Frontal cortex (tissue), 4 donors: ENCODE measurements at places on chromosomes 13 and 19.
A peak's percentile ranks its signal among the peaks of the same experiment; 100 is the strongest.

DNA sequence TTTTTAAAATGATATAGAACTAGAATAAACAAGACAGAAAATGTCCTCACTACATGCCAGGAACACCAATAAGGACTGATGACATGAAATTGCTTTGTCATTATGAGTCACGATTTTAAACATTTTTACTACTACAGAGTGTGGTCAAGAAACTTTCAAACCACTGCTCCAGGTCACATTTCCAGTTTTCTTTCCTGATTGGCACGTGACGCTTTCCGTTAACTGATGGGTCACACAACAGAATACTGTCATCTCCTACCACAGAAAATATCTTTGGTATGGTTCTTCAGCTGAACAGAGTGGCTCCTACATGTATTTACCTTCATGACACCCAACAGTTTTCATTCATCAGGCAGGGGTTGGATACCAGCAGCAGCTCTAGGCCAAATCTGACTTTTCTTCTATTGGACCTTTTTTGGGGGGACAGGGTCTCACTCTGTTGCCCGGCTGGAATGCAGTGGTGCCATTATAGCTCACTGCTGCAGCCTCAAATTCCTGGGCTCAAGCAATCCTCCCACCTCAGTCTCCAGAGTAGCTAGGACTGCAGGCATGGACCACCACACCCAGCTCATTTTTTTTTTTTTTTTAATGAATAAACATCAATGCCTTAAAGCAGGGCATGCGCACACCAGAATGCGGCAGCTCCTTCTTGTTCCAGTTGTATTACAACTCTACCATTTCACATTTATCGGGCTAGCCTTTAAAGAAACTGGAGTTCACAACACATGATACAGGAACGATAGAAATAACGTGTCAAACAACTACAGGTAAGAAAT is 147.4 kb downstream of the RNF17 start:
- DNase-seq: no peak

- DNase-seq: no peak
These were observed 65.7 kb downstream of the SLITRK5 start for GRCh38 chr13:87736849-87737385.

GRCh38 chr13:26054896-26055295 is 3.1 kb upstream of the SHISA2 start:
- DNase-seq: no peak

DNA sequence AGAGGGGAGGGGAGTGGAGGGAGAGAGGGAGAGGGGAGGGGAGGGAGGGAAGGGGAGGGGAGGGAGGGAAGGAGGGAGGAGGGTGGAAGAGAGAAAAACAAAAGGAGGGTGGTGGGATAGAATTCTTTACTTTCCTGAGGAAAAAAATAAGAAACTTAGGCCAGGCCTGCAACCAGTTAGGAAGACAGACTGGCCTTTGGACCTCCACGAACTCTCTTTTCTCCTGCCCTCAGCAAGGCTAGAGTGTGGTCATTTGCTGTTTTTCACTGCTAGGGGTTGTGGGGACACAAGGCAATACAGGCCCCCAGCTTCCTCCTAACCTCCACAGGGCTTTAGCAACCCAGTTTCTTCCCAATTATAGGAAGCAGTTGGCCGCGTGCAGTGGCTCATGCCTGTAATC is 4.2 kb downstream of the CCDC8 start:
- no peak for DNase-seq

DNA sequence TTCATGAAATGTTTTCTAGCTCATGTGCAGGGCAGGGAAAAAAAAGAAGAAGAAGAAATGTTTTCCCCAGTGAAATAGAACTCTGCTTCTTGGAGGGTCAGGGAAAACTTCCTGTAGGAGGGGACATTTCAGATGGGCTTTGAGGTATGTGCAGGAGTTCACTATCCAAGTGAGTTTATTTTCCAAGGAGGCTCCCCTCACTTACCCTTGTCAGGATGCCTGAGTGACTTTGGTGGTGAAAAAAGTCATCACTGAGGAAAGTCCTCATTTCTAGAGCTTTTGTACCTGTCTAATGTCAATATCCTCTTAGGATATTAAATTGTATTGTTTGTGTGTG is 656 bp upstream of the C3 start:
- no peak for DNase-seq

DNA sequence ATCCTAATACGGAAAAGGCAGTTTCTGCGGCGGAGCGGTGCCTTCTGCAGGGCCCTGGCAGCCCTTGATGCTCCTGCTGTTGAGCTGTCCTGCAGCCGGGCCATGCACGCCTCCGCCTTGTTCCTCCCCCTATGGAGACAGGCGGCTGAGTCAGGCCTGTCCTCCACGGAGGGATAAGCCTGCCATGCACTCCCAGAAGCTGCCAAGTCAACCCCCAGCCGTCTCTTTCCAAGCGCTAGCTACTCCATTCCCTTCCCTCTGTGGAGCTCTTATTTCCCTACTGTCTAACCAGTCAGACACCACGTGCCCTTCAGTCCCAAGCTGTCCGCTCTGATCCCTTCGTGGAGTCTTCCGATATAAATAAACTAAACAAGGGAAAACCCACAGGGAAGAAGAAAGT is 197.0 kb downstream of the COL4A1 start:
- DNase-seq: peak; percentile 58

- no peak for DNase-seq
These were observed 21.2 kb downstream of the SULT2B1 start for GRCh38 chr19:48573163-48573505.

GRCh38 chr13:29987340-29987739 is 136.9 kb upstream of the UBL3 start:
- no peak for DNase-seq

DNA sequence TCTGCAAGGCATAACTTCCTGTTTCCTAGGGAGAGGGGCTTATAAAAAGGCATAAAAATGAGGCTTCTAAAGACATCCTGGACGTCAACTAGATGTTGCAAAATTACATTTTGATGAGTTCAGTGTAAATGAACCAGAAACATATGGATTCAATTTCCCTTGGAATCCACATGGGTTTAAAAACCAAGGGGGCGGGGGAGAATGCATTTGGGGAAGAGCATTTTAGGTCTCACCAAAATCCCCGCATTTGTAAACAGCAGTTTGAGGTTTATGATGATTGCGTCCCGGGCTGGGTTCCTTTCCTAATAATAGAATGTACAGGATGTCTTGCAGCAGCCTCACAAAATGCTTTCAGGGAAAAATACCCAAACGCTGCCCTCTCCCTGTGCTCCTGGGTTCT is 407.8 kb downstream of the ZNF536 start:
- no peak for DNase-seq

GRCh38 chr19:2848616-2849015 is 7.3 kb downstream of the ZNF555 start:
- DNase-seq: no peak

- no peak for DNase-seq
These were observed 102.1 kb upstream of the FNDC3A start for GRCh38 chr13:48873587-48873986.

- no peak for DNase-seq
These were observed 19.0 kb downstream of the FNDC3A start for GRCh38 chr13:48994706-48995105.

GRCh38 chr19:13521066-13521465 is 14.8 kb upstream of the CACNA1A start:
- no peak for DNase-seq

- DNase-seq: no peak
These were observed 24.3 kb downstream of the GNG7 start for GRCh38 chr19:2678044-2678671.

DNA sequence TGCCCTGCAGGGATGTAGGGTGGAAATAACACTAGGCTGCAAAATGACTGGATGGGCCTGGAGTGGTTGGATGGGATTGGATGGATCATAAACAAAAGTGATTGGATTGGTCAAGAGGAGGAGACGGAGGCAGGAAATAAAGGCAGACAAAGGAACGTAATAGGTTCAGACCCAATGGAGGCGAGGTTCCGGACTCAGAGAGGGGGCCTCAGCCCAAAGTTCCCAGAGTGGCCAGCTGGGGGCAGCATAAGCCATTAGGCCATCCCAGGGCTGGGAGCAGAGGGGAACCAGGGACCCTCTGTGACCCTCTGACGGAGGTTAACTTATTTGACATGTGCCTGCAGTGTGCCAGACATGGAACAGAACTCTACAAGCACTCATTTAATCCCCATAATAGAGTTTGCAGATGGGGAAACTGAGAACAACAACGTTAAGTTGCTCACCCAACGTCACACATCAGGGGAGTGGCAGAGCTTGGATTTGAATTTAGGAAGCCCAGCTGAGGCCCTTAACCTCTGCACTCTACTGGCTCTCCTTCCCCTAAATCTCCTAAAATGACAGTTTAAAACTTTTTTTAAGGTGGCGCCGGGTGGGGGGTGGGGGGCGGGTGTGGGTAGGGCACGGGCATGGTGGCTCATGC is 15.3 kb upstream of the MAP1S start:
- DNase-seq: peak; percentile 61

DNA sequence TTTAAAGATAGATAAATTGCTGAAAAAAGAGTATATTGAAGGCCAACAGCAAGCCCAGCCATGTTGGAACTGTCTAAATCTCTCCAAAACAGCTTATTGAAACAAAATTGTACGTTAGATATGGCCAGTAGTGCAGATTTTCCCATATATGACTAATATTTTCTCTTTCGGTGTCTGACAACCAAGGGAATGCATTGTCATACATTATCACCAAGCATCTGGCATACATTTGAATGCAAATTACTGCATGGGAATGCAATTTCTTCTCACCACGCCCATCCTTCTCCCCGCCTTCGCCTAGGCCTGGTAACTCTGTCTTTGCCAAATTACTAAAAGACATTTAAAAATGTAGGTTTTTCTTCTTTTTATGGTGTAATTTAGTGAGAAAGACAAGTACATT is 32.5 kb upstream of the IRS2 start:
- no peak for DNase-seq

DNA sequence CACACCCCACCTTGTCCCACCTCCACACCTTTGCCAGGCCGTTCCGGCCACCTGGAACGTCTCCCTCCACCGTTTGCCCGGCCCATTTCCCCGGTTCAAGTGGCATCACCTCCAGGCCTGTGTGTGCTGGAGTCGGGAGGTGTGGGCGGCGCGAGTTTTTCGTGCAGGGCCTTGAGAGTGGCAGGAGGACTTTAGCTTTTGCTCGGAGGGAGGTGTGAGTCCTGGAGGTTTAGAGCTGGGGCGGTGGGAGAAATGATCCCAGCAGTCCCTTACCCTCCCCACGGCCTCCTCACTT is 4.3 kb upstream of the PALM start:
- DNase-seq: no peak

GRCh38 chr13:23087880-23088279 is 92.9 kb upstream of the SGCG start:
- DNase-seq: no peak

DNA sequence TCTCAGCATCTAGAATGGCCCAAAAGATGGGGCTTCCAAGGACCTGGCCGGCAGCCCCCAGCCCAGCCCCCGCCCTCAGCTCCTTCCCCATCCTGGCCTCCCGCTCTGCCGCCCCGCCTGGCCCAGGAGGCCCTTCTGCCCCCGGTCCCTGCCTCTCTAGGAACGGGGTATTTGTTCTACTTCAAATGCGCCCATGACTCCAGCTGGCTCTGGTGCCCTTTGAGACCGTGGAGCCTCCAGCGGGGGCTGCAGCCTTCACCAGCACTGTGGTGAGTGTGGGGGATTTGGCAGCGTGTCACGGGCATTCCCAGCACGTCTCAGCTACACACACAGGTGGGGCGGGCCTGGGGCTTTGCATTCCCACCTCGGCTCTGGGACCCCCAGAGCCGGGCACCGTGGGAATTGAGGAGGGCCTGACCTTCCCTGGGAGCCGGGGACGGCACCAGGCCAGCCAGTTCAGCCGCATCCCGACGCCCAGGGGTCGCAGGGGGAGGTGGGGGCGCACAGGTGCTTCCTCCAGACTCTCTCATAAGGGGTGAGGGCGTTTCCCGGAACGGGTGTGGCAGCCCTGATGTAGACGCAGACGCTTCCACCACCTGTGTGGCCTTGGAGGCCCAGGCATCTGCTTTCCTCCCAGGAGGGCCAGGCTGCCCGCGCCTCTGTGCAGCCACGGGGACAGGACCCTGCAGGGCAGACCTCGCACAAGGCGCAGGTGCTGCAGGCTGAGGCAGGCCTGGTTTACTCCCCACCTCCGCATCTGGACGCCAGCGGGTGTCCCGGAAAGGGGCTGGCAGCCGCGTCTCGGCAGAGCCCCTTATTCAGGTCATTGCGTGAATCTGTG is 947 bp downstream of the ATP4B start:
- DNase-seq: no peak

DNA sequence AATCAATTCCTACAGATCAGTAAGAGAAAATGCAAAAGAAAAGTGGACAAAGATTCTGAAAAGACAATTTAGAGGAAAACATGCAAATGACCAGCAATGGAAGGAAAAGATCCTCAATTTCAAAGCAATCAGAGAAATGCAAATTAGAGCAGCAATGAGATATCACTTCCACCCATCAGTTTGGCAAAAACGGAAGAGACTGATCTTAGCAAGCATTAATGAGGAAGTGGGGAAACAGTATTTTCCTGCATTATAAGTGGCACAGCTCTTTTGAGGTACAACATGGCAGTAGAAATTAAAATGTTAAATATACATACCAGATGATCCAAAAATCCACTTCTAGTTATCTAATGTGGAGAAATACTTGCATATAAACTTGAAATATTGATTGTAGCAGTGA is 69.1 kb upstream of the SLC7A1 start:
- DNase-seq: no peak

DNA sequence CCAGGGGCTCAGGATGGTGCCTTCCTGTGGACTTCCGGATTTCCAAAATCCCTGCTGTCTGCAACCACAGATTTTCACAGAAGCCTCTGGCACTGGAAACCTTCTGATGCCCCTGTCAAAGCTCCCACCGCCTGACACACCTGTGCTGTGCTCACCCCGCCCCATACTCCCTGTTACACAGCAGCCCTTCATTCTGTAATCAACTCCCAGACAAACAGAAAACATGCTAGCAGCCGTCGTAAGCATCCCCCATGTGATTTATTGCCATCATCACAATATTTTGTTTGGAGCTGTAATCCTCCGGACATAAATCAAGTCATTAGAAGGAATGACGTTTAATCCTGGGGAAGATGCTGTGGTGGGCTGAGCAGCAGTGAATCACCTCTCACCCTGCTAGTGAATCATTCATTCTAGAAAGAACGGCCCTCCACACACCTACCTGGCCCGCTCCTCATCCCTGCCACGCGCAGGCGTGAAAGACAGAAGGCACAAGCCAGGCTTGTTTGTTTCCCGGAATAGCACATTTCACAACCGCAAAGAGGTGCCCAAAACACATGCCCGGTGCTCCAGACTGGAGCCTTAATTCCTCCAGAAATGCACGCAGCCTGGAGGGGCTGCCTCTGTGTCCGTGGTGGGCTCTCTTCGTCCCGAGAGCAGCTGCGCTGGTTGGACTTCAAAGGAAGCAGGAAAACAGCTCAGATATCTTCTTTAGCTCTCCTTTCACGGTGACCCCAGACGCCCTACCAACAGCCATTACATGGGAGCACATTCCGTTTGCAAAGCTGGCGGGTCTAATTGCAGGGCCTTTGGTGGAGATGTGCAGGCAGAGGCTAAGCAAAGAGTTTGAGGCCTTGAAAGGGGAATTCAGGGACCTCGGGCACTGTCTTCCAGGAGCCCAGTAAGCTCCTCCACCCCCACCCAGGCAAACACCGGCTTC is 41.3 kb upstream of the KCTD15 start:
- no peak for DNase-seq

GRCh38 chr13:50923272-50923671 is 13.7 kb downstream of the RNASEH2B start:
- DNase-seq: no peak
